ENCODE measurements at places on chromosomes 3 and 15.

GRCh38 chr3:25153561-25153960 lies 274.5 kb upstream of the RARB start:
- DNase-seq = no peak

GRCh38 chr3:118889691-118890090 lies 145.0 kb downstream of the IGSF11 start:
- no peak for DNase-seq

- no peak for DNase-seq
These were observed 67.7 kb downstream of the SLC30A4 start for GRCh38 chr15:45454814-45455213.

- no peak for DNase-seq
These were observed 61.8 kb upstream of the CMSS1 start for GRCh38 chr3:99755831-99756230.

- no peak for DNase-seq
These were observed 34.0 kb downstream of the IL17RD start for GRCh38 chr3:57131210-57131588.

- no peak for DNase-seq
These were observed 24.3 kb downstream of the PLEKHO2 start for GRCh38 chr15:64865998-64866520.

- no peak for DNase-seq
These were observed 33.9 kb downstream of the TRPM7 start for GRCh38 chr15:50652671-50653070.

DNA sequence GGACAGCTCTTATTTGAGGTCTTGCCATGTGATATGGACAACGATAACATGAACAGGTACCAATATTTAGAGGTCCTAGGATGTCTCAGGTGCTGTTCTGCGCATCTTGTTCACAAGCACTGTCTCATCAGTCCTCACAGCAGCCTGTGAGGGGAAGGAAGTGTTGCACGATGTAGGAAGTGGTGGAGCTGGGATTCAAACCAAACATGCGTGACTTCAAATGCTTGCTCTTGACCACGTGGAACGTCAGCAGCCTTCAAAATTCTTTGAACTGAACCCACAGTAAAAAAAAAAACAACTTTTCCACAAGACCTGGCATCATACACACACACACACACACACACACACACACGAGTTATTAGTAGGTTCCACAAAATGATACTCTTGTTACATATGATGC lies 153.4 kb upstream of the SMAD3 start:
- no peak for DNase-seq

DNA sequence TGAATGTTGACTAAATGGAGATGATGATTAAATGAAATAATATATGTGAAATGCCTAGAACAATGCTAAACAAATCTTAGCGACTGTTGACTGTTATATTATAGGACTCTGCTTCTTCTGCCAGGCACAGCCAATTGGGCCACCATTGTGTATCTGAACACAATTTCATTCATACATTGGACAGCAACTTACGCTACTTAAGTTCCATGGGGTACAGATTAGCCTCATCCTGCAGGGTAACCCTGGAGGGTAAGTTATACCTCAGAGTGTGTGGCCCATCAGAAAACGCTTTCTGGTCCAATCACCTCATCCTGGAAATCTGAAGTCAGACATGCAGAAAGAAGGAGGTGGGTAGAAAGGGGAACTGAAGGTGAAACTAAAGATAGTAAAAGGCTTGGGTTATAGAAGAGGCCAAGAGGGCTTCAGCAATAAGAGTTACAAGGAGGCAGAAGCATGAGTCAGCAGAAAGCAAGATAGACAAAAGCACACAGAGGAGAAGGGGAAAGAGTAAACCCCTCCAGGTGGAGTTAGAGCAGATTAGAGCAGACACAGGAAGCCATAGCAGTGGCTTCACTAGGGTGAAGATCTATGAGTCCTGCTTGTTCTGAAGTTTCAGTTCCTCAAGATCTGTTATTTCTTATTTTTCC lies 119.3 kb upstream of the SLC24A5 start:
- no peak for DNase-seq

DNA sequence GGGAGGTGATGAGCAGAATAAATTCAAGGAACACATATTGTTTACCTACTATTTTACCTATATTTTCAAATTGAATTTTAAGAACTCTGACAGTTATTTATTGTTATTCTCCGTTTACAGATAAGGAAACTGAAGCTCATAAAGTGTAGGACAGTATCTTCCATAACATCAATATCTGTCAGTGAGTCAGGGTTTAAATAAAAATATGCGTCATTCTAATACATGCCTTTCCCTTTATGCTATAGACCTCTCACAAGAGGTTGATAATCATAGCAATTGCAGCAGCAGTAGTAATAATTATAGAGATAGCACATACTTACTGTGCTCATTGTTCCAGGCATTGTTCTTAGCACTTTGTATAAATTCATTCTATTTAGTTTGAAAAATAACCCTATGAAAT lies 101.1 kb downstream of the EPHA6 start:
- no peak for DNase-seq

DNA sequence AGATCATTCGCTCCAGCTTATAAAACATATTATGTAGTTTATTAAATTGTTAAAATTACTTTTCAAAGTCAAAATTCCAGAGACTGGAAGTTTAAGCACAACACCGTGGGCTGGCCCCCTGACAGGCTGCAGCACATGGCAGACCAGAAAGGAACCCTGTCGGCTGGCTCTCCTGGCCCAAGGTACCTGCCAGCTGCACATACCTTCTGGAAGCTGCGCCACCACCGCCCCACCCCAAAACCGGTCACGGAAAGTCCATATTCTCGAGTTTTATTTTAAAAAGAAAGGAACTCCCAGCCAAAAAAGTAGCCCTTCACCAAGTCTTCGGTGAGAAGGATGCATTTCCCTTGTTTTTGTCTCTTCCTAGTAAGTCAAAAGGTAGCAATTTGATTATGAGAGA lies 94.6 kb downstream of the FOXP1 start:
- DNase-seq = no peak

Data from nucleus accumbens (tissue), 56 donors.